ENCODE measurements at places on chromosomes 2 and 18. TPM values are rescaled to one million over a fixed set of nuclear protein-coding genes. Genes with fewer than 3 reads are reported as not detected.

- no peak for DNase-seq
Measured at GRCh38 chr2:174749793-174750192, 14.5 kb downstream of the CHRNA1 start.

- no peak for DNase-seq
Measured at GRCh38 chr18:8507361-8507760, 101.9 kb upstream of the RAB12 start.

DNA sequence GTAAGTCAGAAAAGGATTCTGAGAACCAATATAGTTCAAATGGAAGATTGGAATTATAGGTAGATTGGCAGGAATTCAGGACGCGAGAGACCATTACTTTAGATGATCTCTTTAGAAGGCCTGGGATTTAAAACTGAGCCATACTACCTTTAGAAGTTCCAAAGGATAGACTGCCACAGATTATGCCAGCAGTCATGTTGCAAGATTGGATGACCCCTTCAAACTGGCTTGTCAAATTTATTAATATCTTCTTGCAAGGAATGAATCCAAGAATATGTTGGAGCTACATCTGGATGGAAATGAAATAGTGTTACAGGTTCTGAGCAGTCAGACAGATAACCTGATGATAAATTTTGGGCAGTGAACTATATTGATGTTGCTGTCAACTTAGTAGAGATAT, 22.0 kb downstream of the BABAM2 start:
- DNase-seq, result no peak

ABHD1 gene
- total RNA-seq, result not detected

All from urinary bladder (tissue), 4 donors.